ENCODE measurements at places on chromosomes 3 and 15. TPM values are rescaled to one million over a fixed set of nuclear protein-coding genes. Genes with fewer than 3 reads are reported as not detected.

Gene CYP1A1
- 1.5 TPM for total RNA-seq

Gene VEPH1
- total RNA-seq, result 0.25 TPM

Gene EPHB1
- 0.24 TPM for total RNA-seq

Gene PRSS50
- not detected for total RNA-seq

Gene GMNC
- not detected for total RNA-seq

All from A549 treated with dexamethasone at 1 μM for 4 hours (cell line).